ENCODE measurements at places on chromosomes 6 and 20. TPM values are rescaled to one million over a fixed set of nuclear protein-coding genes. Genes with fewer than 3 reads are reported as not detected.

GRCh38 chr20:3889489-3890397, 556 bp downstream of the PANK2 start:
- peak; percentile 29 for DNase-seq

Gene SMOC2
- total RNA-seq: 0.32 TPM

- DNase-seq: no peak
These were observed 198.8 kb upstream of the OPRM1 start for GRCh38 chr6:153840039-153840850.

DNA sequence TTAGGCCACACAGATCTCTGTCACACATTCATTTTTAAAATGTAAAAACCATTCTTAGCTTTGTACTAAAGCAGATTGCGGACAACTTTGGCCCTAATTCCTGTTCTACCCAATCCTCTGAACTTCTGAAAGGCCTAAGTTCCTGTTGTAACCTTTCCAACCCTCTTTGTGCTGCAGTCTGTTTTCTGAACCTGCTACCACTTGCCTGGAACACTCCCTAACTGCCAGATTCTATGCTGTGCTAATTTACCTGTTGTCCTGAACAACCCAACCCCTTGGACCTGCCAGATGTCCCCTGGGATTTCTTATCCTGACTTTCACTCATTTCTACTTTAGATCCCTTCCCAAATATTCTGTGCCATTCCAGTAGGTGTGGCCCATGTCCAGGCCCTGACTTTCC, 398.7 kb downstream of the ZFAND3 start:
- no peak for DNase-seq

- no peak for DNase-seq
These were observed 67.5 kb downstream of the JARID2 start for GRCh38 chr6:15313367-15313766.

Gene PYGB
- total RNA-seq: 110 TPM

- DNase-seq: peak; percentile 78
These were observed 32.9 kb upstream of the ERVFRD-1 start for GRCh38 chr6:11144393-11144851.

- DNase-seq: peak; percentile 39
These were observed 73.3 kb downstream of the SLC22A23 start for GRCh38 chr6:3383525-3383924.

Gene KCNK5
- total RNA-seq: not detected

DNA sequence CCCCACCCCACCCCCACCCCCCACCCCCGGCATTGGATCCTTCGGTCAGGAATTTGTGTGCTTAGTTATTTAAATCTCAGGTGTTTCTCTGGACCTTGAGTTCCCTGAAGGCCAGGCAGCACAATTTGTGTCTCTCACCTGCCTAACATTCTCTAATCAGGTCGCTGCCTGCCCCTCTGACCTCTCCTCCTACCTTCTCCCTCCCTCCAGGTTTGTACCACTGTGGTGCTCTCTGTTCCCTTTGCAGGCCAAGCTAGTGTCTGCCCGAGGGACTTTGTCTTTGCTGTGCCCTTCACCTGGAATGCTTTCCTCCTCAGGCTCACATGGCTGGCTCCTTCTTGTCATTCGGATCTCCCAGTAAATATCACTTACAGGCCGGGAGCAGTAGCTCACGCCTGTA, 131.4 kb upstream of the SLC2A12 start:
- DNase-seq: no peak

- DNase-seq: peak; percentile 40
These were observed 7.6 kb downstream of the MAPK14 start for GRCh38 chr6:36035225-36035624.

DNA sequence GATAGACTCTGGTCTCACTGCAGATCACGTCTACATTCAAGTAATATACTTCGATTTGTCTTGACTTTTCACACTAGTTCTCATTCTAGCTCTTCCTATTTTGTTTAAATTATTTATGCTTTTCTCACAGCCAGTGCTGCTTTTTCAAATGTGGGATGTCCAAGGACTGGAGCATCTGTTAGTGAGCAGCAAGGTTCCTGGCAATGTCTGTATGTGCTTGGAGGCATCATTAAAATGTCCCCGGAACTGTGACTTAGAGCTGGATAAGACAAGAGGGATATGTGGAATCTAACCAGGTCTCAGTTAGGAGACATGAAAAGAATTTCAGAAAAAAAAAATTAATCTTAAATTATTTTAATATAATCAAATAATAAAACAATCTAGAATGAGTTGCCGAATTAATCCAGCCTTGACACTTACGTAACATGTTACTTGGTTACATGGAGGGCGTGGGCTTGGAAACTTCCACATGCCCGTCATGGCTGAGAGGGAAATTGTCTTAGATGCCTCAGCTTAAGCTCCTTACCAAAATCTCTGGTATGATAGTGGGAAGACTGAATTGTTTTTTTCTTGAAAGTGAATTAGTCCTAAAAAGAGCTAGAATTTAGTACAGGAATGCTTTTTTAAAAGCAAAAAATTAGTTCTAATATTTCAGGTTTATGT, 21.4 kb upstream of the CARMIL1 start:
- DNase-seq: no peak

DNA sequence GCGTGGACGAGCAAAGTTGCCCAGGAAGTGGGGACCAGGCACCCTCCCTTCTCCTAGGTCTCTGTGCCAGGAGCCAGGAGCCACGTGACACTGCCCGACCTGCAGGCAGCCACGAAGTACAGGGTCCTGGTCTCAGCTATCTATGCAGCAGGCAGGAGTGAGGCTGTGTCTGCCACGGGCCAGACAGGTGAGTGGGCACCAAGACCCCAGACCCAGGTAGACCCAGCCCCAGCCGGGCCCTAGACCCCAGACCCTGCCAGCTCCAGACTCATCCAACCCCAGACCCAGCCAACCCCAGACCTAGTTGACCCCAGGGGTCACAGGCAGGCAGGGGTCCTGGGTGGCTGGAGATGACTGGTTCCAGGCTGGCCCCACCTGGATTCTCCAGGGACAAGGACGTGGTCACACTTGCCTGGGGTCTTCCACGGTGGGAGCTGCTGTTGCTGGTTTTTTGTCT, 21.1 kb downstream of the COL20A1 start:
- DNase-seq: no peak

- DNase-seq: peak; percentile 28
These were observed 337.4 kb upstream of the PRDM1 start for GRCh38 chr6:105748737-105749161.

Gene BACH2
- total RNA-seq: 0.64 TPM

DNA sequence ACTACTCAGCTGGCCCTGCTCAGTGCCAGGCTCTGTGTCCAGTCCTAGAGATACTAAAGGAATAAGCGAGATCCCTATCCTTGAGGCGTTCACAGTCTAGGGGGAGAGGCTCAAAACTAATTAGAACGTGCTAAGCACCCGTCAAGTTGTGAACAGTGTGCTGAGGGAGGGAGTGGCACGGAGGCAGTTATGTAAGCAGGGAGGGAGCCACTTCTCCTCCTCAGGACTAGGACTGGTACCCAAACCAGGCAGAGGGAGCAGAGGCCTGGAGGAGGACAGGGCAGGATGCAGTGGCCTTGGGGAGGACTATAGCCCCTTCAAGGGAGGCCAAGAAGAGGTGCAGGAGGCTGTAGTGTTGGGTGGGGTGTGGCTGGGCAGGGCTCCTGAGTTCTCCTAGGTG, 39.6 kb upstream of the VSTM2L start:
- DNase-seq: no peak

DNA sequence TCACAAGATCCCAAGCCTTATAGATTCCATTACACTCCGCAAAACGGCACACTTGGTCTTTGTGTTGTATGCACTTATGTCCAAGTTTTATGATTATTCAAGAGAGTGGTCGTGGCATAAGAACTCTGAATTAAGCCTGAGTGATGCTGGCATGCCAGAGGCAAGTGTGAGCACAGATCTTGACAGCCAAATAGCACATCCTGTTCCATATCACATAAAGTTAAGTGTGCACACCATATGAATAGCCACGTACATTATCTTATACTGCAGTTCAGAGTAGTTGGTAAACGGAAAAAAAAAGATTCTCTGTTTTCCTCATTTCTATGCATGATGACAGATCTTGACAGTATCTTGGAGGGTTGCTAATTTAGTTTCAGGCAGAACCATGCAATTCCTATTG, 727.3 kb upstream of the FLRT3 start:
- DNase-seq: no peak

DNA sequence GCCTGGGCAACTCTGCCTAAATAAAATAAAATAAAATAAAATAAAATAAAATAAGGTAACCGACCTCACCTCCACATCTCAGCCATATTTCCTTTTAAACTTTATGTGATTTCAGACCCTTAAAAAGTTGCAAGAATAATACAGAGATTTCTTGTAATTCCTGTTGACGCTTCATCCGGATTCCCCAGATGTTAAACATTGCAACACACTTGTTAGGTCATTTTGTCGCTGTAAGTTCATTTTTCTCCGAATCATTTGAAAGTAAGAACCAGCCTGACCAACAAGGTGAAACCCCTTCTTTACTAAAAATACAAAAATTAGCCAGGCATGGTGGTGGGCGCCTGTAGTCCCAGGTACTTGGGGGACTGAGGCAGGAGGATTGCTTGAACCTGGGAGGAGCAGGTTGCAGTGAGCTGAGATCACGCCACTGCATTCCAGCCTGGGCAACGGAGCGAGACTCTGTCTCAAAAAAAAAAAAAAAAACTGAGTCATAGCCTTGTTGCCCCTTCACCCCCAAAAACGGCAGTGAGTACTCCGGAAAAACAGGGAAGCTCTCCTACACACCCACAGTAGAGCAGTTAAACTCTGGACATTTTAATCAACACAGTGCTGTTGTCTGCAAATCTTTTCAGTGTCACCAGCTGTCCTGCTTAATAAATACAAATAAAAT, 5.9 kb downstream of the PYGB start:
- DNase-seq: peak; percentile 64

DNA sequence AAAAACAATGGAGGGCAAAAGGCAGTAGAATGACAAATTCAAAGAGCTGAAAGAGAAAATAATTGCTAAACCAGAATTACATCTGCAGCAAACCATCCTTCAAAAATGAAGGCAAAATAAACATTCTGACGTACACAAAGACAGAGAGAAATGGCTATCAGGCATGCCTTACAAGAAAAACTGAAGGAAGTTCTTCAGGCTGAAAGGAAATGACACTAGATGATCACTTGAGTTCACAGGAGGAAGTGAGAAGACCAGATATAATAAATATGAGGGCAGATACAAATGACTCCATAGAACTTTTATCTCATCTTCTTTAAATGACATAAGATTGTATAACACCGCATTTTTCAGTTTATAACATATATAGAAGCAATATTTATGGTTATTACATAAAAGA, 30.0 kb downstream of the DZANK1 start:
- DNase-seq: no peak

DNA sequence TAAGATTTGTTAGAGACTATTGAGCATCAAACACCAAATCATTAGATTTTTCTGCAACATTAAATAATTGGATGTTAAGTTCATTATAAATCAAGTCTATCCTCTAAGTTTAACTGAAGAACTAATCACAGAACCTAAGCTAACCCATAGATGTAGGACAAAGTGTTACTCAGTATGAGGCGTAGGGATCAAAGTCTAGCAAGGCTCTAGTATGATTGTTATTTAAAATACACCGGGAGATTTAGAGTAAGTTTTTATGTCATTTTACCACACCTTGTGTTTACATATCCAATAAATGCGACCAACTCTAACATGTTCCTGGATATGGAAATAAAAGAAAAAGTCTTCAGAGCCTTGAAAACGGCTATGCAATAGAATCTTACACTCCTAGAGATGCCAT, 2.6 kb downstream of the ADGB start:
- no peak for DNase-seq

- DNase-seq: no peak
These were observed 271.0 kb upstream of the HSF2 start for GRCh38 chr6:122128445-122128844.

Gene CFAP61
- 0.43 TPM for total RNA-seq

GRCh38 chr20:23434521-23435313, 4.8 kb upstream of the CSTL1 start:
- no peak for DNase-seq

DNA sequence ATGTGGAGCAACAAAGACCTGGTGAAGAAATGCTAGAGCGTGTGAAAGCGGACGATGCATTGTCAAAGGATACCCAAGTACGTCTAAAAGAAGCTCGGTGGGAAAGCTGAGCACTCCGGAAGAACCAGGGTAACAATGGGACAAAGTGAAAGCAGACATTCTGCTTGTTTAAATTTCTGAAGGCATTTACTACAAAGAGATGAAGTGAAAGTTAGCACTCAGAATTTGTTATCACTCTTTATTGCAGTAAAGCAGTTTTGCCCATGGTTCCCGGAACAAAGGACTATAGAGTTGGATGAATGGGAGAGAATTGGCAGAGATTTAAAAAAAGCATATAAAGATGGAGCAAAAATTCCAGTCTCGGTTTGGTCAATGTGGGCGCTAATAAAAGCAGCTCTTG, 12.8 kb upstream of the IRAK1BP1 start:
- DNase-seq: no peak

- no peak for DNase-seq
These were observed 43.2 kb downstream of the PFDN4 start for GRCh38 chr20:54251096-54251495.

GRCh38 chr6:116954938-116955337, 77.9 kb downstream of the RFX6 start:
- no peak for DNase-seq

Gene PSMB9
- total RNA-seq: 59.6 TPM

Gene COL20A1
- not detected for total RNA-seq

GRCh38 chr20:55160037-55160436, 684.6 kb downstream of the DOK5 start:
- DNase-seq: peak; percentile 15

DNA sequence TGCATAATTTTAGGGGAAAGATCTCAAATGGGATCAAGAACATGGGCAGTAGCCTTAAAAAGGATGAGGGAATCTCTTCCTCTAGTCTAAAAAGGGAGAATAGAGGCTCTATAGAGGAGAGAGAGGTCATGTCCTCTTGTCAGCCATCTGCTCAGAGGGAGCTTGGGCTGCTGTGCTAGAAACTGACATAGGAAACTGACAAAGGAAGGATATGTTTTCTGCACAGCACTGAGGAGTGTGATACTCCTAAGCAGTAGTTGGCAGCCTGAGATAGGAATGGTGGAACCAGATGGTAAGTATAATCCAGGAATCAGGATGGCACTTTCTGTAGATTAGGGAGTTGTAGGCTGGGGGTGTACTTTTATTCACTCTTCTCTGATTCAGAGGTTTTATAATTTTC, 59.2 kb downstream of the PTPRA start:
- peak; percentile 10 for DNase-seq

Gene HMGCLL1
- total RNA-seq: 0.43 TPM

- DNase-seq: no peak
These were observed 491.6 kb upstream of the CDH4 start for GRCh38 chr20:60760256-60761000.

GRCh38 chr6:87671555-87672029, 30.4 kb downstream of the AKIRIN2 start:
- DNase-seq: peak; percentile 90

Gene FRK
- total RNA-seq: 0.43 TPM

All from fibroblast of villous mesenchyme (primary cell).